ENCODE measurements at places on chromosomes 4 and X.

DNA sequence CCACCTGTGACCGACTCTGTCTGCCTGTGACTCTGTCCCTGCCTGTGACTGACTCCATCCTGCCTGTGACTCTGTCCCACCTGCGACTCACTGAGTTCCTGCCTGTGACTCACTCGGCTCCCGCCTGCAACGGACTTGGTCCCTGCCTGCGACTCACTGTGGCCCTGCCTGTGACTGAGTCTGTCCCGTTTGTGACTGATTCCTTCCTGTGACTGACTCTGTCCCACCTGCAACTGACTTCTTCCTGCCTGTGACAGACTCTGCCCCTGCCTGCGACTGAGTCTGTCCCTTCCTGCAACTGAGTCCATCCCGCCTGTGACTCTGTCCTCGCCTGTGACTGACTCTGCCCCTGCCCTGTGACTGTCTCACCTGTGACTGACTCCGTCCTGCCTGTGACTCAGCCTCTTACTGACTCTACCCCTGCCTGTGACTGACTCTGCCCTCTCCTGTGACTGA lies 9.6 kb upstream of the UVSSA start:
- DNase-seq: no peak

DNA sequence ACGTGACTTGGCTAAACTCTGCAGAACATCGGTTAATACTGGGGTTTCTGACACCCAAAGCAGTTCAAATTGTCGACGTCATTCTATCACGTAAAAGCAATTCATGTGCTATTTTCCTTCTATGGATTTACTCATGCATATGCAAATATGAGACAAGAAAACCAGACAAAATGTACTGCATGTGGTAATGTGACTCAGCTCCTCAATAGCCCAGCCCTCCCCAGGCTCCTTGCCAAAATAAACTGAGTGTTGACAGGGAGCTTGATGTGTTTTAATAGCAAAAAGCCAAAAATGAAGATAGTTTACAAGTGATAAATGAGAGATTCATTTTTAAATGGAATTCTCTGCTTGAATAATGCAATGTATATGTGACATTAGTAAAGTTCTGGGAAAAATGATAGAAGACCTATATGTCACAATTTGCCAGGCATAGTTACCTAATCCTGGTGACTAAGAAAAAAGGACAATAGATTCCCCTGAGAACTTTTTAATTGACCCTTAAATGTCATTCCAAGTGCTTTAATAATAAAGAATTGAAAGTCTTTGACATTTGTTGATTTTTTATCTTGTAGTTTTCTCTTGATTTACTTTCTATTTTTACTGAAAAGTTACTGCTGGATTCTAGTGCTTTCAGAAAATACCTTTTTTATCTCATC lies 1700.6 kb upstream of the TENM3 start:
- no peak for DNase-seq

GRCh38 chrX:108018656-108019381 lies 26.0 kb upstream of the VSIG1 start:
- no peak for DNase-seq

GRCh38 chrX:68870357-68870756 lies 41.5 kb downstream of the EFNB1 start:
- no peak for DNase-seq
